Urinary bladder (tissue), 4 donors: ENCODE measurements at places on chromosomes 11 and 22. TPM values are rescaled to one million over a fixed set of nuclear protein-coding genes. Genes with fewer than 3 reads are reported as not detected.

- DNase-seq, result no peak
Measured at GRCh38 chr22:20783844-20784723, 10.2 kb downstream of the SERPIND1 start.

- no peak for DNase-seq
Measured at GRCh38 chr11:105109321-105109720, 30.2 kb downstream of the CARD18 start.

DNA sequence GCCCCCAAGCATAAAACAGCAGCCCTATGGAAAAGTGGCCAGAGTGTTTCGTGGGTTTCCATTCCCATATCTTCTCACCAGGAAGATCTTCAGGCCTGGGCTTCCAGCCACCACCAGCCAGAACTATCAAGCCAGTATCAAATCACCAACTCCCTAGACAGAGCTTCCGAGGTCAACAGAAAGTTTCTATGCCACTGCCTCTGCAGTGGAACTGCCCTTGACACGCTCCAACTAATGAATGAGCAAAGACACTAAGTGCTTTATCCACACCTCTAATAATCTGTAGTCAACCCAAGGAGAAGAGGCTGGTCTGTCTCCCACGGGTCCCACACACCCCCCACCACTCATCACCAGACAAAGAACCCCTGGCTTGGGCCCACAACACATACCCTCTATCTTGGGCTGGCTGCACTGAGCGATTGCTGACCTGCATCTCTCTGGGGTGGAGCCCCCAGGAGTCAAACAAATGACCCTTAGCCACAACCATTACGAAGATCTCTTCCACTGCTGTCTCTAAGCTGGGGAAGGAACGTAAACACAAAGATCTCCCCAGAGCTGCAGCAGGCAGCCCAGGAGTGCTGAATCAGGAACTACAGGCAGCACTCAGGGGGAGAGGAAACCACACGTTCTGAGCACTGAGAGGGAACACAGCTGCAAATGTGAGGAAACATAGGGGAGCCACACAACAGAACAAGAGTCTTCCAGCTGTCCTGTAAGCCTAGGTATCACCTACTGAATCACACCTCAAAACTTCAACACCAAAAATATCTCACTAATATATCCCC, 9.7 kb downstream of the OR5AN1 start:
- no peak for DNase-seq

GRCh38 chr11:94017446-94017845, 3.7 kb upstream of the HEPHL1 start:
- no peak for DNase-seq

- DNase-seq, result no peak
Measured at GRCh38 chr11:79485694-79486093, 44.9 kb upstream of the TENM4 start.

DNA sequence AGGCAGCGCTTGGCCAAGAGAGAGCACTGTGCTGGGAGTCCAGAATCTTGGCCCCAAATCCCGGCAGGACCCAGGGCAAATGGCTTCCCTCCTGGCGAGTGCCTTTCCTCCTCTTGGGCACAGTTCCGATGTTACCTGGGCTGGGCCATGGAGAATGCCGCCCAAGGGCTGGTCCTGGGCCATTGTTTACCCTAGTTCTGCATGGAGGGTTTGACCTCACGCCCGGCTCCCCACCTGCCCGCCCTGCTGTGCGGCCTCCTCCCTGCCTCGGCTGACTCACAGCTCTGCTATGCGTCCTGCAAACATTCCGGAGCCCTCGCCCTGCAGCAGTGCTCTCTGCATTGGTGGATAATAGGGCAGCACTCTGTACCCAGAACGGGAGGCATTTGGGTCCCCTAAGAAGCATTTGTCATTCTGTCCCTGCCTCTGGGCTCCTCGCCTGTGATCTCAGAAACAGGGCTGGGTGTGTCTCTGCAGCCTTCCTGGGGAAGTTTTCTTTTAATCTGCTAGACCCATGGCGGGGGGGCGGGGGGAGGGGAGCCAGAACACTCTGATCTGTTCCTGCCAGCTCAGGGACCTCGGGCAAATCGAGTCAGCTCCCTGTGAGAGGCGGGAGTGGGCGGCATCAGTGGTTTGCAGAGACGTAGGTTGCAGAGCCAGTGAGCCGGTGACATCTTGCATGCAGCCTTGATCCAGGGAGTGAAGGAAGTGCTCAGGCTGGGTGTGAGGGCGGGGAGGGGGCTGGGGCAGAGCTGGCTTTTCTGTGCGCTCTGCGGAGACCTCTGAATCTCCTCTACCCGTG, 32.9 kb upstream of the SMIM38 start:
- DNase-seq, result peak; percentile 75

DNA sequence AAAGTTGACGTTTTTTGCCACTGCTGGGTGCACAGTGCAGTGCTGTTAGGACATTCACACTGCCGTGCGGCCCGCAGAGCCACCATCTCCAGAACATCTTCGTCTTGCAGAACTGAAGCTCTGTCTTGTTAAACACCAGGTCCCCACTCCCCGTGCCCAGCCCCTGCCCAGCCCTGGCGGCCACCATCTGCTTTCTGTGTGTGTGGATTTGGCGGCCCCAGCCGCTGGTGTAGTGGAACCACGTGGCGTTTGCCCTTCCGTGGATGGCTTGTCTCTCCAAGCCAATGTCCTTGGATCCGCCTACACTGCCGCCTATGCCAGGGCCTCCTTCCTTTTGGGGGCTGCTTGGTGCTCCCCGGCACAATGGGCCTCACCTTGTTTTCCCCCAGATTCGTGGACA, 8.2 kb upstream of the MUC5AC start:
- DNase-seq, result no peak

DNA sequence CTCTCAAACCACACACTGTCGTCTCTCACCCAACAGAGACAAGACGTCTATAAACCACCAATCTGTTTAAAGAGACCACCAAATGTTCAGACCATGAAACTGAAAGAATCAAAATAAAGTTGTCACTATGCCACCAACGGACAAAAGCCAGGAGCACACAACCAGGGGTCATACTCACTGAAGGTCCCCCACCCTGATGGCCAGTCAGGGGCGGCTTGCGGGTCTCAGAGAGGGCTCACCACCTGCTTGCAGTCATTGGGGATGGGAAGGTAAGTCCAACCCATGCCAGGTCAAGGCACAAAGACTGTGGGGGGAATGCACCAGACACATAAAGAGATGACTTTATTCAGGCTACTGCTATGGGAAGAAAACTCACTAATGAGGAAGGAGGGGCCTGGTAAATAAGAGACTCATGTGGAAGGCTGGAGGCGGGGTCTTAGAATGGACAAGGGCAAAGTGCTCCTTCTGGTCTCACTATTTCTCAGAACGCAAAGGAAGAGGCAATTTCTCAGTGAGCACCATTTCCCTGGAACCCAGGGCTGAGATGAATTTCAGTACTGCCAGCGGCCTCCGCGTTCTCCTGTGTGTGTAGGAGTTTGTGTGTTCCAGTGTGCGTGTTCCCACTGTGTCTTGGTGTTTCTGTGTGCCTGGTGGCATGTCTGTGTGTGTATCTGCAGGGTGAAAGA, 17.3 kb downstream of the SCARF2 start:
- DNase-seq, result no peak

GRCh38 chr11:45655347-45655756, 10.1 kb downstream of the CHST1 start:
- peak; percentile 55 for DNase-seq

DNA sequence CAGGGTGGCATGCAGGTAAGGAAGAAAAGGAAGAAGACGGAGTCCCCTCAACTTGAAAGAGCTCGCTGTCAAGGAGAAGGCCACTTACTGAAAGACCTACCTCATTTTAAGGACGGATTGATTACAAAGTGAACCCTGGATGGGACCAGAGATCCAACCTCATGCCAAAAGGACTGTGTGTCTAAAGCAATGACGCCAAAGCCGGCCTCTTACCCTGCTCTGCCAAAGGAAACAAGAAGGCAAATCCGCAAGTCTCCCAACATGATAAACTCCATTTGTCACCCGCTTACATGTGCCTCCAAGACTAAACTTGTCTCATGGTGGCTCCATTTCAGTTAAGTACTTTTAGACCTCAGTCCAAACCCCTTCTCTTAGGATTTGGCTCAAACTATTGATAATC, 148.7 kb upstream of the MTMR2 start:
- no peak for DNase-seq

Gene RIBC2
- total RNA-seq, result 3.1 TPM

Gene OR51B4
- 2.0 TPM for total RNA-seq

Gene MS4A15
- not detected for total RNA-seq

Gene TOMM22
- 34.4 TPM for total RNA-seq
